Left cardiac atrium (tissue), 4 donors: ENCODE measurements at places on chromosomes 4 and X. TPM values are rescaled to one million over a fixed set of nuclear protein-coding genes. Genes with fewer than 3 reads are reported as not detected.
A peak's percentile ranks its signal among the peaks of the same experiment; 100 is the strongest.

GRCh38 chr4:16457944-16458343 lies 231.7 kb upstream of the TAPT1 start:
- DNase-seq: no peak

DNA sequence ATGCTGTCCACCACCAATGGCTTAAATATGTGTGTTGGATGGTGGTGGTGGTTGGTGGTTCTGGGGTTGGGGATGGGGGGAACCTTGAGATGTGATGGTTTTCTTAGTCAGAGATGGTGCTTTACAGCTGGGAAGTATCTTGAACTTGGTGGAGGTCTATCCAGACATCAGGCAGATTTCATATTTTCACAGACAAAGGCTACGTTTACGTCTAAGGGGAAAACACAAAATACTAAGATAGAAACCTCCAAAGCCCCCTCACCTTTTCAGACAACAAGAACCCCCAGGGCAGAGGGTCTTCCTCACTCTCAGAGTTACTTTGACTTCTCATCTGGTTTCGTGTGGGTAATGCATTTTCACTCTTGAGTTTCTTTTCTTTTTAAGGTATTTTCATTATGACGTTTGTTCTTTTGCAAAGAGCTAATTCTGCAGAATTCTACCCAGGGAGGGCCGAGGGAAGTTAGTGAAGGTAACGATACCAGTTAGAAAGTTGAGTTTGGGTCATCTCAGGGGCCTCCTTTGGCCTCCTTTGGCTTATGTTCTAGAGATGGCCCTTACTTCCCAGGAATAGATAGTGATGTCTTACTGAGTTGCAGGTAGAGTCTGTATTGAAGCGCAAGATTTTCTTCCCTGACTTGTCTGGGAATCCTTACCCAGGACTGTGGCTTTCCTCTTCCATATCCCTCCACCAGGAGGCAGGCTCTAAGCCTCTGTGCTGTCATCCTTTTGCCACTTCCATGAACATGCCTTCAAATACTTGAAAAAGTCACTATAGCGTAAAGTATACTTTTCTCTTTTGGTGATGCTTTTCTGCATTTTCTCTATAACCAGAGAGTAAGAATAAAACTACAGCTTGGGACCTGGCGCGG lies 31.9 kb downstream of the RHOH start:
- no peak for DNase-seq

GRCh38 chrX:140815868-140816267 lies 106.3 kb downstream of the LINC00632 start:
- peak; percentile 19 for DNase-seq

GRCh38 chrX:10754445-10754844 lies 134.1 kb upstream of the MID1 start:
- no peak for DNase-seq

GRCh38 chr4:32991663-32992062 lies 2271.5 kb downstream of the PCDH7 start:
- DNase-seq: no peak

The MAP7D2 gene
- total RNA-seq: 0.60 TPM

The PCSK1N gene
- 9.8 TPM for total RNA-seq

The IGFBP7 gene
- 792 TPM for total RNA-seq
